ENCODE measurements at places on chromosomes 2 and 18. TPM values are rescaled to one million over a fixed set of nuclear protein-coding genes. Genes with fewer than 3 reads are reported as not detected.

SP5 gene
- total RNA-seq, result 14.1 TPM

CFAP65 gene
- not detected for total RNA-seq

ORMDL1 gene
- 88.6 TPM for total RNA-seq

TUBA3E gene
- not detected for total RNA-seq

SERPINB3 gene
- total RNA-seq, result not detected

SANBR gene
- total RNA-seq, result 16.2 TPM

TMBIM1 gene
- total RNA-seq, result 183 TPM

ERICH2 gene
- not detected for total RNA-seq

KRTCAP3 gene
- total RNA-seq, result not detected

GRB14 gene
- 6.5 TPM for total RNA-seq

MRPL44 gene
- total RNA-seq, result 17.7 TPM

GPAT2 gene
- total RNA-seq, result 7.2 TPM

NAPG gene
- 20.1 TPM for total RNA-seq

PDE11A gene
- total RNA-seq, result not detected

CKAP2L gene
- not detected for total RNA-seq

VIT gene
- 201 TPM for total RNA-seq

PLCD4 gene
- 9.2 TPM for total RNA-seq

Measured in tibial nerve (tissue), 4 donors.